ENCODE measurements at places on chromosomes 16 and 17. TPM values are rescaled to one million over a fixed set of nuclear protein-coding genes. Genes with fewer than 3 reads are reported as not detected.
A peak's percentile ranks its signal among the peaks of the same experiment; 100 is the strongest.

The PDF gene
- 24.0 TPM for total RNA-seq

GRCh38 chr17:45139533-45139920 lies 4.0 kb downstream of the ACBD4 start:
- no peaks in the 10 kb centered on the region for H3K27me3 ChIP-seq
- H3K36me3 ChIP-seq, result peaks cover 3% of the 10 kb centered on the region
- no peak overlapping the region for H3K27ac ChIP-seq

DNA sequence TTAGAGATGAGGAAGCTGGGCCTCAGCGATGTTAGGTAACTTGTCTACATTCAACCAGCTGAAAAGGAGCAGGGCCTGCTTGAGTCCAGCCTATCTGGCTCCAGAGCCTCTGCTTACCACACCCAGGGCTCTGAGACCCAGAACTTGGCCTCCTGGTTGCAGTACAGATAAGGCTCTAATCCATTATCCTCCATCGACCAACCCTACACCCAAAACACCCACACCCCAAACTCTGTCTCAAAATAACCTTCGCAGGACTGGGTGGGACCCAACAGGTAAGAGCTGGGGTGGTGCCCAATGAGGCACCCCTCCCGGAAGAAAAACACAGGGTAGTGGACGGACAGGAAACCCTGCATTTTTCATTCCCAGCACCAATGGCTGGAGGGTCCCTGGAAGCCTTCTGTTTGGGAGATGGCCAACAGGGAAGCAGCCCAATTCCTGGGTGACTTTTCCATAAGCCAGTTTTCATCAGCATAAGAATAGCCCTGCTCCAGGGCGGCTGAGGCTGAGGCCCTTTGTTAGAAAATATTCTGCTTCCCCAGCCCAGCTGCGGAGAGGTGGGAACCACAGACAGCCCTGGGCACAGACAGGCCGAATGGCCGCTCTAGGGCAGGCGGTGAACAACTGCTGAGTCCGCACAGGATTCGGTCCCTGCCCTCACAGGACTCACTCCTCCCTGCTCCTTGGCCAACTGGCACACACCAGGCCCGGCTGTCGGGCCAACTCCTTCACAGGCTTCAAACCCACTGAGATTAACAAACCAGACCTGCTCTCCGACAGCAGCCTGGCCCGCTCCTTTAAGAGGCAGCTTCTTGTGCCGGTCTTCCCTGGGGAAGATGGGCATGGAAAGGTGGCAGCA lies 9.8 kb downstream of the SMIM5 start:
- H3K27ac ChIP-seq, result peak overlapping the region; percentile 80
- peaks cover 18% of the 10 kb centered on the region for H3K4me1 ChIP-seq
- no peaks in the 10 kb centered on the region for H3K27me3 ChIP-seq

The C17orf107 gene
- total RNA-seq, result 8.7 TPM

DNA sequence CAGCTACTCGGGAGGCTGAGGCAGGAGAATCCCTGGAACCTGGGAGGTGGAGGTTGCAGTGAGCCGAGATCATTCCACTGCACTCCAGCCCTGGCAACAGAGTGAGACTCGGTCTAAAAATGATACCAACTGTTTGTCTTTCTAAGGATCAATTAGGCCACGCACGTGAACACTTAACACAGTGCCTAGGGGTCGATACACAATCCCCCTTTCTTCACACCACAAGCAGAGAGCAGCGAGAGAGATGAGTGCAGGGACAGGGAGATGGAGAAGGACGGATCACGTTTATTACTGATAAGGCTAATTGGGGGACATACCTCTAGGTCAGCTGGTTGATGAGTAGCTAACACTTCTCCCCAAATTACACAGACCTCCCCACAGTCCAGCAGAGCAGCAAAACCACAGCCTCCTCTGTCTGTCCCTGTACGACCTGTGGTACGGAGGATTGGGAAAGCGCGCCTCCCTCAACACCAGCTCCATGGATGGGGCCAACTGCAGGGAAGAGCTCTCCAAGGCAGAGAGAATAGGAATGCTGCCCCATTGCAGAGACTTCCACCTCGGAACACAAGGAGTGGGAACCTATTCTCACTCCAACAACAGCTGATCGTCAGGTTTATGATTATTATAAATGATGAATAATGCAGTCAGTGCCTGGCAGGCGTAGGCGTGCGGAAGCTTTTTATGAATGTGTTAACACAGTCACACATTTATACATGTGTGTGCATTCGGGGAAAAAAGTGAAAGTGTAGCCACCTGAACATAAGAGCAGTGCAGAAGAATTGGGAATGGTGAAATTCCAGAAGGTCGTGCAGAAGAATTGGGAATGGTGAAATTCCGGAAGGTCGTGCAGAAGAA lies 155.1 kb downstream of the C16orf95 start:
- H3K4me3 ChIP-seq, result no peak overlapping the region
- DNase-seq, result no peak
- H3K27ac ChIP-seq, result no peak overlapping the region
- no peaks in the 10 kb centered on the region for H3K36me3 ChIP-seq

DNA sequence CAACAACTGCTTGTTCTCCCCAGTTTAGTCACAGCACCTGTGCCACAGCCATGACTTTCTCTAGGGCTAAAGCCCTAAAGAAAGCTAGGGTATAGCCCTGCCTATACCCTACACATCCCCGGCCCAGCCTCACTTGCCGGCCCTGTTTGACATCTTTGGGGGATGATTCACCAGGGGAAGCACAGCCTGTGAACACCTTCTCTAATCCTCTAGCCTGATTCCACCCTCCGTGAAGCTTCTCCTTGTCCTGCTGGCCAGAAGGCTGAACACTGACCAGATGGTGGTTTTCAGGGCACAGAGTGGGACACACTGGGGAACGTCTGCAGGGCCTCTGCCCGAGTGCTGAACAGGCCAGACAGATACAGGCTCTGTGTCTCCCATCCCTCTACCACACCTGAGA lies 6.0 kb downstream of the CLEC16A start:
- no peaks in the 10 kb centered on the region for H3K27me3 ChIP-seq
- no peak for DNase-seq
- no peak overlapping the region for H3K4me3 ChIP-seq
- no peak overlapping the region for H3K27ac ChIP-seq
- no peaks in the 10 kb centered on the region for H3K36me3 ChIP-seq

The TMEM92 gene
- 10.3 TPM for total RNA-seq

- no peaks in the 10 kb centered on the region for H3K4me1 ChIP-seq
- no peak overlapping the region for H3K4me3 ChIP-seq
- no peaks in the 10 kb centered on the region for H3K36me3 ChIP-seq
These were observed 23.2 kb downstream of the GSE1 start for GRCh38 chr16:85636234-85636812.

The PRSS21 gene
- 1.2 TPM for total RNA-seq

- H3K27me3 ChIP-seq, result no peaks in the 10 kb centered on the region
- H3K36me3 ChIP-seq, result no peaks in the 10 kb centered on the region
- H3K4me3 ChIP-seq, result no peak overlapping the region
- no peak for DNase-seq
- peaks cover 14% of the 10 kb centered on the region for H3K4me1 ChIP-seq
These were observed 201.9 kb upstream of the CDH11 start for GRCh38 chr16:65323655-65324237.

DNA sequence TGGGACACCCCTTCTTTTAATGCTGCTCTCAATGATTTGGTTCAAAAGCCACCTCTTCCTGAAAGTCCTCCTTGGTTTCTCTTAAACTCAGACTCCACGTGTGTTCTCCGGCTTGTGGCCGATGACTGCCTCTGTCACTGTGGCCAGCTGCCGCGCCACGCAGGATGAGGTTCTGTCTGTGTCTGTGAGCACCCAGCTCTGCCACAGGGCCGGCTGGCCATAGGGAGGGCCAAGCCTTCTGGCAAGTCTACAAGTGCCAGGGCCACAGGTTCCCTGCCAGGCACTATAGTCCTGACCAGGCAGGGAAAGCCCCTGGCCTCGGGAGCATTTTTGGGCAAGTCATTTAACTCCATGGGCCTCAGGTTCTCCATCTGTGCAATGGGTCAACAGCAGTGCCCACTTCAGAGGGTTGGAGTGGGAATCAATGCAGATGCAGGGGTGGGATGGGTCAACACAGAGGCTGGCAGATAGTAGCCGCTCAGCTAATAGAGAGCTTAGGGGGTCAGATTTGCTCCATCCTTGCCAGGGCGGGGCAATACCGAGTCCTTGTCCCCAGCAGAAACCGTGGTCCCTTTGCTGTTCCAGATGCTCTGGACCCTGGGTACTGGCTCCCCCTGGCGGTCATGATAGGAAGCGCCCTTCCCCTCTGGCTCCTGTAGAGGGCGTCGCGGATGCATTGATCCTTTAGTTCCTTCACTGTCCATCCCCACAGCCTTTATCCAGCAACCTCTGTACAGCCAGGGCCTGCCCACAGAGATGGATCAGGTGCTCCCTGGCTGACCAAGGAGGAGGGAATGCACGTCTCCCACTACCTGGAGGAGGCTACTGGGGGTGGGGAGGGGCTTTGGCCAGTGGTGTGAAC lies 19.3 kb upstream of the ADGRG3 start:
- H3K27ac ChIP-seq, result 0 out of 2 replicates have a peak overlapping the region, but pooled peaks have one; percentile 53
- no peak overlapping the region for H3K4me3 ChIP-seq
- H3K36me3 ChIP-seq, result no peaks in the 10 kb centered on the region
- 0 out of 2 replicates have a peak, but pooled peaks cover 2% of the 10 kb centered on the region for H3K4me1 ChIP-seq
- H3K27me3 ChIP-seq, result no peaks in the 10 kb centered on the region
- peak; percentile 87 for DNase-seq

The HES7 gene
- 3.9 TPM for total RNA-seq

The SLFN12L gene
- 0.16 TPM for total RNA-seq

DNA sequence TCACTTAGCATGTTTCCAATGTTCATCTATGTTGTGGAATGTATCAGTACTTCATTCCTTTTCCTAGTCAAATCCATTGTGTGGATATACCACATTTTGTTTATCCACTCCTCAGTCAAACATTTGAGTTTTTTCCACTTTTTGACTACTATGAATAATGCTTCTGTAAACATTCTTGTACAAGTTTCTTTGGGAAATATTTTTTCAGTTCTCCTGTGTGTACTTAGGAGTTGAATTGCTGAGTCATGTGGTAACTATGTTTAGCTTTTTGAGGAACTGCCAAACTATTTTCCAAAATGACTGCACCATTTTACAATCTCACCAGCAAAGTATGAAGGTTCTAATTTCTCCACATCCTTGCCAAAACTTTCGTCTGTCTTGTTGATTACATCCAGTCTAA lies 223.7 kb upstream of the AXIN2 start:
- H3K4me3 ChIP-seq, result no peak overlapping the region
- H3K36me3 ChIP-seq, result no peaks in the 10 kb centered on the region
- H3K4me1 ChIP-seq, result peaks cover 11% of the 10 kb centered on the region
- no peaks in the 10 kb centered on the region for H3K27me3 ChIP-seq
- DNase-seq, result no peak
- no peak overlapping the region for H3K27ac ChIP-seq

- H3K36me3 ChIP-seq, result no peaks in the 10 kb centered on the region
- peaks cover 9% of the 10 kb centered on the region for H3K4me1 ChIP-seq
- no peaks in the 10 kb centered on the region for H3K27me3 ChIP-seq
- no peak overlapping the region for H3K4me3 ChIP-seq
These were observed 78.4 kb downstream of the MPRIP start for GRCh38 chr17:17120701-17121100.

The TMEM114 gene
- total RNA-seq, result 0.60 TPM

GRCh38 chr16:86052926-86053325 lies 154.0 kb downstream of the IRF8 start:
- no peak overlapping the region for H3K4me3 ChIP-seq
- no peaks in the 10 kb centered on the region for H3K27me3 ChIP-seq
- peaks cover 7% of the 10 kb centered on the region for H3K4me1 ChIP-seq
- H3K36me3 ChIP-seq, result no peaks in the 10 kb centered on the region
- no peak for DNase-seq

GRCh38 chr17:80872001-80872500 lies 119.6 kb upstream of the CHMP6 start:
- H3K27ac ChIP-seq, result no peak overlapping the region
- peak; percentile 5 for DNase-seq
- H3K27me3 ChIP-seq, result no peaks in the 10 kb centered on the region
- H3K4me1 ChIP-seq, result peaks cover 30% of the 10 kb centered on the region
- 0 out of 2 replicates have a peak, but pooled peaks cover 6% of the 10 kb centered on the region for H3K36me3 ChIP-seq

The KRT9 gene
- not detected for total RNA-seq

The TMC7 gene
- total RNA-seq, result 3.6 TPM

DNA sequence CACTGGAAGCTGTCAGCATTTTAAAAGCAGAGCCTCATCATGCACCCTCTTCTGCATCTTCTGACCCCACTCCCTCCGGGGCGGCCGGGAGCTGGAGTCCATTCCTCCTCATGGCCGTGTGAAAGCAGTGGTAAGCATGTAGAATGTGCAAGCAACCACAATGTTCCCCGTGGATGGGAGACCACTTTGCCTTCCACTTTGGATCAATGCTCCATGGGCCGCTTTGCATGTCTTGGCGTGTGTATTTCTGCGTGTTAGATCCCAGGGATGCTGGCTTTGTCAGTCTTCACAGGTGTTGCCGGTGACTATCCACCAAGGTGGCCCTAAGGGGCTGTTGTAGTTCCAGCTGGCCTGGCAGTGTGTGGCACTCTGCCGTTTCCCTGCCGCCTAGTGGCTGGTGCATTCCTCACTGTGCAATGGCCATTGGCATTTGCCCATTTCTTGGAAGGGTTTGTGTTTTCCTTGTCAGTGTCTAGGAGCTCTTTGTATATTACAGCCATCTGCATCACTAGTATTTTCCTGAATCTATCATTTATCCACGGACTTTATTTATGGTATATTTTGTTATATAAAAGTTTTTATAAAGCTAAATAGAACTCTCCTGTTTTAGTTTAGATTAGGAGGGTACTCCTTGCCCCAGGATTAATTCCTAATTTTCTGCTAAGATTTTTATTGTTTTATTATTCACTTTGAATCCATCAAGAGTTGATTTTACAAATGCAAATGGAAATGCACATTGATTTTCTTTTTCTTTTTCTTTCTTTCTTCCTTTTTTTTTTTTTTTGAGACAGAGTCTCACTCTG lies 5.8 kb upstream of the ALDH3A1 start:
- no peak overlapping the region for H3K4me3 ChIP-seq
- H3K36me3 ChIP-seq, result no peaks in the 10 kb centered on the region

- H3K4me3 ChIP-seq, result no peak overlapping the region
- peaks cover 24% of the 10 kb centered on the region for H3K4me1 ChIP-seq
- peak overlapping the region; percentile 63 for H3K27ac ChIP-seq
- H3K27me3 ChIP-seq, result no peaks in the 10 kb centered on the region
These were observed 35.8 kb upstream of the RASL10B start for GRCh38 chr17:35695613-35696012.

DNA sequence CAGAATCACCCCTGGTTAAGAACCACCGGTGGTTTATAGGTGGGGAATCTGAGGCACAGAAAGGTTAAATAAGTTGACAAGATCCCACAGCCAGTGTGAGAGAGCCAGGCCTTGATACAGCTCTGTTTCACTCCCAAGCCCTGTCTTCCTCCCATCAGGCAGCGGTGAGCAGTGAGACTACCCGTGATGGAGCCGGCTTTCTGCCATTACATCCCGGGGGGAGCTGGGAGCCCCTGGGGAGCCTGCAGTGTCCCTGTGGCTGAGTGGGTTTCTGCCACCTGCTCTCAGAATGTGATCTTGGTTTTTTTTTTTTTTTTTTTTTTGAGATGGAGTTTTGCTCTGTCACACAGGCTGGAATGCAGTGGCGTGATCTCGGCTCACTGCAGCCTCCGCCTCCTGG lies 66.4 kb downstream of the ABCC1 start:
- H3K4me1 ChIP-seq, result no peaks in the 10 kb centered on the region
- H3K36me3 ChIP-seq, result peaks cover 49% of the 10 kb centered on the region
- H3K4me3 ChIP-seq, result no peak overlapping the region
- no peak for DNase-seq

The DYNLRB2 gene
- total RNA-seq, result not detected

- H3K27me3 ChIP-seq, result no peaks in the 10 kb centered on the region
- no peaks in the 10 kb centered on the region for H3K4me1 ChIP-seq
- no peak overlapping the region for H3K4me3 ChIP-seq
- DNase-seq, result no peak
- H3K27ac ChIP-seq, result no peak overlapping the region
These were observed 23.6 kb downstream of the INTS2 start for GRCh38 chr17:61904094-61904710.

The CRYBA1 gene
- total RNA-seq, result not detected

The NLGN2 gene
- 112 TPM for total RNA-seq

The ADAM11 gene
- total RNA-seq, result 4.1 TPM

All from WTC11 (cell line).